Activated naive CD4-positive, alpha-beta T cell treated with anti-CD3 and anti-CD28 coated beads, Interleukin-2, amount 10 ng/mL, durations not matched to agents 7 days and 5 days (primary cell): ENCODE measurements at places on chromosomes 16 and 17.

DNA sequence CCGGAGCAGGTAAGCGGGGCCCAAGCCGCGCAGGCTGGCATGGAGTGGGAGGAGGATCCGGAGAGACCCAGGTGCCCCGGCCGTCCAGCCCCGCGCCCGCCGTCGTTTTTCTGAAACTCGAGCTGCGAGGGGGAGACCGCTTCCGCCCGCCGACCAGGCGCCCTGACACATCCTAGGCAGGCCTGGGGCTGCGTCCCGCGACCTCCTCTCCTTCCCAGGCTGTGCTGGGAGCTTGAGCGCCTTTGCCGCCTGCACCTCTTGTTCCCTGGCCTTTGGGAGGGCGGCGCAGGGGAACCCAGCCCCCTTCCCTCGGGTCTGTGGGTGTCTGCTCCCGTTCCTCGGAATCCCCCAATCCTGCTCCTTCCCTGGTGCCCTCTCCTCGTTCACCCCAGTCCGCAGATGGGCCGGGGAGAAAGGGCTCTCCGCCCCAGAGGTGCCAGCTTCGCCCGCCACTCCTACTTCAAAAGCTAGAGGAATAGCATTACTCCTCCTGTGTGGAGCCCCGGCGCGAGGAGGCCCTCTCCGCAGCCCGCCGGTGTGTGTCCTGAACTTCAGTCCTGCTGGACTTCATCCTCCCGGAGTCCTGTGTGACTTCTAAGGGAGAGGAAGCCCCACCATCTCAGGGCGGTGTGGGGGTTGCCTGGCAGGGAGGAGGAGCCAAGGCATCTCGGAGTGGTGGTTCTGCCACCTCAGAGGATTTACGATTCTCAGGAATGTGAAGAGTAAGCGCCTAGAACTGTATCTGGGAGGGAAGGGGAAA, 1.0 kb downstream of the NHERF1 start:
- peak; percentile 71 for DNase-seq

- DNase-seq = no peak
These were observed 10.5 kb downstream of the NUFIP2 start for GRCh38 chr17:29283496-29283895.

DNA sequence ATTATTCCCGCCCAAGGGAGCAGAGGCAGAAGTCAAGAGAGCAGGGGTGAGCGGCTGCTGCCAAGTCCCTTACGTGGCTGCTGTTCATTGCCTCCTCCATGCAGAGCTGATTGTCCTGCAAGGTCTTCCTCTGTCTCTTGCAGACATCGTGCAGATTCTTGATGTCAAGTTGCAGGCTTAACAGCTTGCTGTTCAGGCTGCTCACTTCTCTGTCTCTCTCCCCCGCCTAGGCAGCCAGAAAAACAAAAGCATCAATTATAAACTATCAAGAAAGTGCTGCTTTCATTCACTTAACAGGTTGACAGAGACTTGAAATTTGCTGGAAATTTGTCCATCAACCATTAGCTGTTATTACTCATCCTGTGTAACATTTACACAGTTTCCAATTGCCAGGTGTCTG, 7.3 kb downstream of the PMFBP1 start:
- no peak for DNase-seq

- DNase-seq = no peak
These were observed 121.0 kb downstream of the ANKRD11 start for GRCh38 chr16:89369266-89369895.

DNA sequence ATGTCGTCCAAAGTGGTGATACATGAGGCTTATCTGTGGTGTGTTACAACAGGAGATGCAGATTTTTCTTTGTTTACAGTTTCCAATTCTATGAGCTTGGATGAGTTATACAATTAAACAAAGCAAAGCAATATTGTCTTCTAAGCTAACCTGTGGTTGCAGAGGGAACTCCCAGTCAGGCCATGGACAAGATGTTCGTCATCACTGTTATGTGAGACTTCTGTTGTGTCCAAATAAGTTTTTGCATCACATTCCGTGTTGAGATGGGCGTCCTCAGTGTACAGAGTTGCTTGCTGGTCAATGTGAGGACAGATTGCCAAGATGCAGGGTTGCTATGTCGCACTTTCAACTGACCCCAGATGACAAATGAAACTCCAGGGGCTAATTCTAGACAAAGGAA, 189.3 kb downstream of the IRF8 start:
- no peak for DNase-seq

- DNase-seq = peak; percentile 82
These were observed at the start of gene SNX20 for GRCh38 chr16:50681021-50681885. TSS of gene SNX20 (minus strand) at chr16:50681312. CDS start at chr16:50677526, 3,786 bp downstream.

DNA sequence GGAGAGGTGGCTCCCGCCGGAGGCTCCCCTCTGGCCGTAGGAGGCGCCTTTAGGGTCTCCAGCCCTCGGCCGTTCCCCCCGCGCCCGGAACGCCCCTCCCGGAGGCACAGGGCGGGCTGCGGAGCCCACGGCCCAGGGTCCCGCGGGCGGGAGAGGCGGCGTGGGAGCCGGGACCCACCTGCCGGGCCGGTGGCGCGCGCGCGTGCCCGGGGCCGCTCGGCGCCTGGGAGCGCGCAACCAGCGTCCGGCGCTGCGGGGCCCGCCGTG, at the start of gene MIF4GD:
Gene MIF4GD (minus strand): TSS at position 266 of the 267 bp plus-strand sequence. CDS start 1,036 bp downstream, outside the sequence.
- DNase-seq = no peak

DNA sequence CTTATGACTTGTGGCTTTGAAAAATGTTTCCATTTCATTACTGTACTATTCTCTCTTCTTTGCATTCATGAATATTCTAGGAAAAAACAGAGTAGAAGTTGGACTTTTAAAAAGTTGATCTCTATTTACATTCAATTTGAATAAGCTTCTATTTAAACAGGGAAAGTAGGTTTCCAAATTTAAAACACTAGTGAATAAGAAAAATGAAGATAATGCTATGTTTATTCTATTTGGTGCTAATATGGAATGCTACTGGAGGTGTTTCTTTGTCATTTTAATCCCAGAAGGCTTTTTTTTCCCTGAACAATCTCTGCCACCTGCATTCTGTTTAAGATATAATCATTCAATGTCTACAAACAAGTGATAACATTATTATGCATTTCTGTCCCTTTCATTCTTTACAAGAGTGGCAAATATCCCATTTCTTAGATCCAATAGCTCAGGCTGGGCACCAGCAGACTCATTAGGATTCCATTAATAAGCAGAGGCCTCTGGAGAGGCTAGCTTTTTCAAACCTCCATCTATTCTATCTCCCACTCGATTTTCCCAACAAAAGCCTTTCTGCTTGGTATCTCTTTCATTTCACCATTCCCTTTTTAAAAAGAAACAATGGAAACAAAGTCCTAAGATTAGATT, 1001.6 kb upstream of the CDH8 start:
- DNase-seq = no peak

DNA sequence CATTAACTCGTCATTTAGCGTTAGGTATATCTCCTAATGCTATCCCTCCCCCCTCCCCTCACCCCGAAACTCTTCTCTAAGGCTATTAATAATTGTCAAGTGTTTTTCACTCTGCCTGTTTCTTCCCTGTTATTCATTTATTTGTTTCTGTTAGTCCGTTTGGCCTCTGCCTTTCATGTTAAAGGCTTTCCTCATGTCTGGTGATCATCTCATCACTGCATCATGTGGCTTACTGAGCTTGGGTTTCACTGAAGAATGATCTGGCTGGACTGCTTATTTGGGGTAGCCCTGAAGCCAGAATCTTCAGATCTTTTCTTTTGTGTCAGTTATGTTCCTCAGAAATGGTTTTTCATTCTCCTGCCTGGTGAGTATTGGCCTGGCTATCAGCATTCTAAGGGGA, 9.5 kb downstream of the UTP4 start:
- DNase-seq = no peak
